ENCODE measurements at places on chromosomes 12 and 14.

DNA sequence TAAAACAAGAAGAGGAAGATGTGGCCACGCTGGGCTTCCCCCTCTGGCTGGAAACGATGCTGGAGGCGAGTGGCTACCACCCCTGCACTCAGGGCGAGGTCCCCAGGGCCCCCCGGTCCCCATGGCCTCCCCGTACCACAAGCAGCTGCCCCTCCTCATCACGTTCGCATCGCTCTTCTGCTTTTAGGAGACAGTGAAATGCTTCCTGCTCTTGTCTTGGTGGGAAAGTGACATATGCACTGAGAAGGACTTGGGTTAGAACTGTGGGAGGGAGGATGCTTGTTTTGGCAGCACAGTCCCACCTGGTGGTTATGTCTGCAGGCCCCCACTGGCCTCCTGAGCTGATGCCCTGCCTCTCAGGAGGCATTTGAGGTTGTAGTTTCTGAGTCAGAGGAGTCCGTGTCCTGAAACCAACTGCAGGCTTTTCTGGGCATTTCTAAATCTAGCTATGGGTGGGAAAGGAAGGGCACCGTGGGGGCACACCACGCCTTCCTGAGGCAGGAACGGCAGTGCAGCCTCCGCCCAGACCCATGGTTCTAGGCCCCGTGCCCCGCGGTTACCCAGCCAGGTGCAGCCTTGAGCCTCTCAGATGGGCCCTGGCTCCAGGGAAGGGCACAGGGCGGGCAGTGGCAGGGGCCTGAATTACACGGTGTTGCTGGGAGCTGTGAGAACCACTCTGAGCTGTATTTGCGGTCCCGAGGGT lies 139.3 kb downstream of the ADGRD1 start:
- no peak for DNase-seq

DNA sequence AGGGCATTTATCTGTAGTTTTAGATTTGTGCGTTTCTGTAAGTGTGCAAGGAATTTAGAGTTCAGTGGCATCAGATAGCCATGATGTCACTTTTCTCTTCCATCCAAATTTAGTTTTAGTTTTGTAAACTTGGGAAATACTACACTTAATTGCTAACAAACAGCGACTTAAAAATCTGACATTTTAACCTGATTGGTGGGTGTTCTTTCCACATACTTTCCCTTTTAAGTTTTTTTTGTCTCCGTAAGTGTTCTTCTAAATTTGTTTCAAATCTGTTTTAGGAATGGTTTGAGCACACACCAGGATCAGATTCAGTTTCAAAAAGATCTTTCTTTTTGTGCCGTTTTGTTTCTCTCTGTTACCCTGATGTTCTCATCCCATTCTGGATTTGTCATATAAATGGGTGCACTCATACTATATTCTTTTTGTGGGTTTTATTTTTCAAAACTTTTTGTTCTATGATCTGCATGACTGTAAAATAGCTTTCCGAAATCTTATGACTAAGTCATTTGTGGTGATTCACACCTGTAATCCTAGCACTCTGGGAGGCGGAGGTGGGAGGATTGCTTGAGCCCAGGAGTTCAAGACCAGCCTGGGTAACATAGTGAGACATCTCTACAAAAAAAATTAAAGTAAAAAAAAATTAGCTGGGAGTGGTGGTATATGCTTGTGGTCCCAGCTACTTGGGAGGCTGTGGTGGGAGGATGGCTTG lies 58.9 kb downstream of the FBXO34 start:
- DNase-seq, result no peak

GRCh38 chr14:40074169-40074568 lies 641.9 kb upstream of the FBXO33 start:
- DNase-seq, result no peak

DNA sequence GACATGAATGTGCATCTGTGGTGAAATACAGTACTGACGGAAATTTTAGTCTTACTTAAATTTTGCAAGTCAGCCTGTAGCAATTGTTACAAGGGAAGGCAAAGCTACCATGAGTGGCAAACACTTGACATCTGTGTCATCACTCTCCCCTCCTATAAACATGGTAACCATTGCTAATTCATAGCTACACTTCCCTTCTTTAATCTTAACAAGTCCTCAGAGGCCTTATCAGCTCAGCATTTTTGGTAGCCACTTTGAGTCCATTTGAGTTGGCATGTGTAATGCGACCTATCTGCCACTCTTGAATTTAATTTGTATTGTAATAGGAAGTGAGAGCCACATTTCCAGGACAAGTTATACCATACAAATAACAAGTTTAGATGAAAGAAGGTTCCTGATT lies 218.1 kb downstream of the RMST start:
- no peak for DNase-seq

DNA sequence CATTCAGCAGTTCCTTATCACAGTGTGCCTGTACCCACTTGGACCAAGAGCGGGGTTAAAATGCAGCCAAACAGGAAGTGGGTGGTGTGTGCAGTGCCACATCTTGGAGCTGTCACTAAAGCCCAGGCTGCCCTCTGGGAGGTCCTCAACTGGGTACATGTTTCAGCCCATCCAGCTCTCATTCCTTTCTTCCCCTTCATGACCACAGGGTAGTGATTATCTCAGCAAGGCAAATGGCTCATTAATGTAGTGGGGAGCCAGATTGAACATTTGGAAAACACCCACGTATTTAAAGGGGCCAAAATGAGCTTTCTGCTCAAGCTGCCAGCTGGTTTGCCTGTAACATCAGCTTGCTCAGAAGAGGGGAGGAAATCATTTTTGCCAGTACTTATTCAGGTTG lies 210.8 kb upstream of the BTG1 start:
- DNase-seq, result no peak

- DNase-seq, result no peak
These were observed 161.6 kb upstream of the HIF1A start for GRCh38 chr14:61533513-61534255.

- DNase-seq, result no peak
These were observed 105.8 kb downstream of the PAH start for GRCh38 chr12:102811110-102811737.

- DNase-seq, result no peak
These were observed 24.4 kb downstream of the PIGH start for GRCh38 chr14:67575684-67576083.
